AG08396 (cell line): ENCODE measurements at places on chromosomes 6 and 20.
A peak's percentile ranks its signal among the peaks of the same experiment; 100 is the strongest.

GRCh38 chr6:15247500-15248450 is 1.9 kb downstream of the JARID2 start:
- peak; percentile 73 for DNase-seq

- no peak for DNase-seq
These were observed 14.8 kb upstream of the SCGN start for GRCh38 chr6:25637211-25637610.

- no peak for DNase-seq
These were observed 150.1 kb upstream of the PDE7B start for GRCh38 chr6:135701426-135701825.

- DNase-seq, result peak; percentile 64
These were observed 28.4 kb downstream of the TFEB start for GRCh38 chr6:41706876-41707564.

- DNase-seq, result no peak
These were observed 39.8 kb downstream of the SNX5 start for GRCh38 chr20:17928633-17929311.

DNA sequence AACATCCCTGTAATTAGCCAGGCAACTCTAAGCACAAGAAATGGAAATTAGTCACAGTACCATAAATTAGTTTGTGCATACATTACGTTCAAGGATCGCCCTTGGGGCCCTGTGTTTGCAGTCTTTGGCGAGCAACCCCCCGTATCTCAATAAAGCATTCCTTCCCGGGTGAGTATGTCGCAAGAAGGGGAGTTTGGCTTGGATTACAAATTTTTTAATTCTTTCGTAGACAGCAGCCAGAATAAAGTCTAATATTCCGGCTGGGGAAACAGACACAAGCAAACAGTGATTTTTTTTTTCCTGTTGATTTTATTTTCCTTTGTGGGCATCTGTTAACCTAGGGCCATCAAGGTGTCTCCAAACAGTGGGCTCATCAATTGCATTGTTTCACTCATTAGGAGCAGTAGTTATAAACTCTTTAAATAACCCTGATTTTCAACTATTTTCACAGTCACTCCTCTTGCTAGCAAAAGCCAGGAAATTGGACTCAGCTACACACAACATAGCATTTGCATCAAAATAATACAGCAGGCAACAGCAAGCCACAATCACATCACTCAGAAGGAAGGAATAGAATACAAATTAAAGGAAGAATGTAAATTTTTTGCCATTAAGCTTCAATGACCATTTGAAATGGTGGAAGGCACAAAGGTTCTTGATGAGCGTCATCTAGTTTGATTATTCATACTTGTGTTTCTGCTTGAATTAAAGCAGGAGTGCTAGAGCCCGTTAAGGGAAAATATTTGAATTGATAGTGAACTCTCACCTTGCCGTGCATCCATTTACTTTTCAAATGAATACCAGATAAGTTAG is 85.3 kb downstream of the LINC00237 start:
- DNase-seq, result no peak

DNA sequence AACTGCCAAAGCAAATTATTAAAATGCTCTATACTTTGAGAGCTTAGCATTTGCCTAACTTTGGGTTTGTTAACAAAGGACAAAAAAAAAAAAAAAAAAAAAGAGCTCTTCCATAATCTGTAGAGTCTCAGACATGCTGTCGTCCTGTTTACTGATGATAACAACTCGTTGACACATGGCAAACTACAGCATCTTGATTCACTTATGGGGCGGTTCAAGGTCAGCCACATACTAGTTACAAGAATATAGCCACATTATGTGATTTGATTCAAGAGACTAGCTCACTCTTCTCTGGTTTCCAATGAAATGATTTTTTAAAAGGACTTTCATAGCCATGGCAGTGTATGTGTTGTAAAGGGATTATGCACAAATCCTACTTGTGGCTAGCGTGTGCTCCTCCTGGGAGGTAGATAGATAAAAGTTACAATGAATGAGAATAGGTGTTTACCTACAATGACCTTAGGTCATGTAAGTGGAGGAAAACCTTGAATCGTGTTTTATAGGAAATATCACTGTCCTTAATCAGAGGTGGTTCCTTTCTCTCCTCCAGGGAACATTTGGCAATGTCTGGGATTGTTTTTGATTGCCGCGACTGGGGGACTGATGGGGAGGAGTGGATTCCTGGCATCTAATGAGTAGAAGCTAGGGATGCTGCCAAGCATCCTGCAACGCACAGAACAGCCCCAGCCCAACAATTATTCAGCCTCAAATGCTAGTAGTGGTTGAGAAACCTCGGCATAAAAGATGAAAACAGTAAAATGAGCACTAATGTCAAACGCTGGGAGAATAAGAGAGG is 969.2 kb upstream of the SLC35B3 start:
- no peak for DNase-seq

- peak; percentile 60 for DNase-seq
These were observed 78.0 kb downstream of the DLGAP4 start for GRCh38 chr20:36384022-36384619.

DNA sequence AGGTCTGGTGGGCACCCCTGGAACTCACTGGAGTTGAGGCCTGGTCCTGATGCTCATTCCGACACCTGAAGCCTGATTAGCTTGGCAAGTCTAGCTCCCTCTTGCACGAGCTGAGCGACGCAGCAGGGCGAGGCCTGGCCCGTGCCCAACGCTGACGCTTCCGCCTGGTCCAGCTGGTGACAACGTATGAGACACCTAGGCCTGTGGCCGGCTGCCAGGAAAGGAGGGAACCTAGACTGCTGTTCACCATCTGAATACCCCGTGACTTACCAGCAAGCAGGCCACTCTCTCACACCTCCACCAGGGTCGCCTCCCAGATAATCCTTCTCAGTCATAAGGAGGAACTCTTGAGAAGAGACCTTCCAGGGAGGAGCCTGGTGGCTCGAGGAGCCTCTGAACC is 24.5 kb downstream of the YTHDF1 start:
- DNase-seq, result no peak

DNA sequence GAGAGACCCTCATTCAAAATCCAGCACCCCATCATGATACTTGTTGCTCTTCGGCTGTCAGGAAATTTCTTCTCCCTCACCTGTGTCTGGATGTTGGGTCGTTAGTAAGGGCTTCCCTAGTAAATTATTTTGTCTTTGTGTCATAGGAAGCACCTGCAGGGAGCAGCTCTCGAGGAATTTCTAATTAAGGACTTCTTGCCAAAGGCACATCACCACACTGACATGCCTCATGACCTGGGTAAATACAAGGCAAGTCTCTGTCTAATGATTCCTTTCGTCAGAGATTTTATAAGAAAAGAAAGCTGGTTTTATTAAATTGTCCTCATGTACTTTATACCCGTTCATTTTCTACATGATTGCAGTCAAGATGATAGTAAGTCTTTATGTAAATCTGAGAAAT is at the start of gene NOX3:
Gene NOX3 (minus strand): TSS at position 74 of the 400 bp plus-strand sequence. CDS start 39 bp downstream, at position 35.
- DNase-seq, result no peak

GRCh38 chr6:157521362-157522335 is 140.7 kb downstream of the ZDHHC14 start:
- DNase-seq, result no peak

DNA sequence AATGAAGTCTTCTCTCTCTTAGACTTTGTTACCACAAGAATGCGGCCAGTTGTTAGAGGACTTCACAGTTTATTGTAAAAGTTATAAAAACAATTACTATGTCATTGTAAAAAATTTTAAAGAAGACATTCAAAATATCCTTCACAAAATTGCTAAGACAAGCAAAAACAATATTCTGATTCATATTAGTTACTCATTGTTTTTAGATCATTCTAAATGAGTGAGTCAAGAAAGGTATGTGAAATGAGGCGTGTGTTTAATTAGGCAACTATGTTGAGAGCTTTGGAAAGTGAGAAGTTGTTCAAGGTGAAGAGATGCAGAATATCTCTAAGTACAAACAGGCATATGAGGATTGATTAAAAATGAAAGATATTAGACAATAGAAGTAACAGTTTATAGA is 875.3 kb downstream of the EYS start:
- no peak for DNase-seq

- DNase-seq, result no peak
These were observed 128.8 kb upstream of the CDH4 start for GRCh38 chr20:61123286-61123685.

DNA sequence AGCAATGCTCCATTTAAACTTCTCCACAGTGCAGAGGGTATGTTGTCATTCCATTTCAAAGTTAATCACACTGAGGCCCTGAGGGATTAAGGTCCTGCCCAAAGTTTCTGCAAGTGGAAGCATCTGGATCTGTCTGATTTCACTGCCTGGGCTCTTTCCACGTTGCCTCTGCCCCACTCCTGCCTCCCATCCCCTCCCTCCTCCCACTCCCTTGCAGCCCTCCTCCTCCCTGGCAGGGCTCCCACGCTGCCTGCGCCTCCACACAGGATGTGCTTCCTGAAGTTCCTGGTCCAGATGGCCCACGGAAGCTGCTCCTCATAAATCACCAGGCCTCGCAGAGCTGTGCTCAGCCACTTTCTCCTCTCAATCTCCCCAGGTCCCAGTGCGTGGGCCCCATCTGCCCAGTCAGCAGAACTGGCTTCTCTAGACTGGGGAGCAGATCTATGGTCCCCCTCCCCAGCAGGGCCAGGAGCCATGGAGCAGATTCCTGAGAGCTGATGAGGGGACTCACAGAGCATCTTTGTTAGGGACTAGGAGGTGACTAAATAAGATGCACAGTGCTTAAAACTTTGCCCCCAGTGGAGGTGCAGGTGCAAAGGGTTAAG is 65.4 kb upstream of the MAFB start:
- DNase-seq, result no peak
